ENCODE measurements at places on chromosomes 13 and 19.
A peak's percentile ranks its signal among the peaks of the same experiment; 100 is the strongest.

- no peak for DNase-seq
Measured at GRCh38 chr19:44850641-44851109, 4.6 kb downstream of the NECTIN2 start.

- no peak for DNase-seq
Measured at GRCh38 chr13:58994777-58995176, 1169.0 kb downstream of the DIAPH3 start.

GRCh38 chr13:109157275-109157674, 527.9 kb downstream of the MYO16 start:
- no peak for DNase-seq

DNA sequence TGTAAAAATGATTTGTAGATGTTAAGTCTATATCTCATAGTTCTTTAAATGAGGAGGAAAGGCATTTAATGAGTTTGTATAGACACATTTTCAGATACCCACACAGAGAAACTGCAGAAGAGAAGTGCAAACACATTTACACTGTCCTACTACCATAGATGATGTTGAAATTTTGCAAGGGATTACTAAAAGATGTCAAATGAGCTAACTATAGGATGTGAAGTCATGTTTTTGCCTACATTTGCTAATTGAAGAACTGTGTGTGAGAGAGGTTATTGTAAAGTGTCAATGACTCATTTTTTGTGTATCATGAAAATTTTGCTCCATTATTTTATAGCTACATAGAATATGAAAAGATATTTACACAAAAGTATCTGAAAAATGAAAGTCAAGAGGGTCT, 178.9 kb downstream of the ITGBL1 start:
- DNase-seq = no peak

GRCh38 chr13:62799931-62800436, 1384.3 kb upstream of the PCDH20 start:
- no peak for DNase-seq

DNA sequence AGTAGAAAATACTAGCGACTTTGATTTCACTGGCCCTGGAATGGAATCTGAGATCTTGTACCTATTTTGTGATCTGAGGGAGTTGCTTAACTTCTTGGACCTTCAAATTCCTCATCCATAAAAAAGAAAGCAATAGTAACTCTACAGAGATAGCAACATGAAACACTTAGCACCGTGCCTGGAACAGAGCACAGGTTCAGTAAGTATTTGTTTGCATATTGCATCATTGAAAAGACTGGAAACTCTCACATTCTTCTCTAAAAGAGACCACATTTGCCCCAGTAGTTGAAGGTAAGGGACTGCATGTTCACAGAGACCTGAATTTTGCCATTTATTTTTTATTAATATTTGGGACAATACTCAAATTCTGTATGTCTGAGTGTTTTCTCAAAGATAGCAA, 358.1 kb downstream of the COG6 start:
- no peak for DNase-seq

DNA sequence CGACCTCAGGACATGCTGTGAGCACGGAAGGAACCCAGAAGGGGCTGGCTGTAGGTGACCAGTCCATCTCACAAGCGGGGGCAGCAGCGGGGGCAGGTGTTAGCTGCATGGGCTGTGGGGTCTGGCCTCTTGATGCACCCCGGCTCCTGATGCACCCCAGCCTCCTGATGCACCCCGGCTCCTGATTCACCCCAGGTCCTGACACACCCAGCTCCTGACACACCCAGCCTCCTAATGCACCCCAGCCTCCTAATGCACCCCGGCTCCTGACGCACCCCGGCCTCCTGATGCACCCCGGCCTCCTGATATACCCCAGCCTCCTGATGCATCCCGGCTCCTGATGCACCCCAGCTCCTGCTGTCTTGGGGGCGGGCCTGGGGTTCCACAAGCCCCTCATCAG, 7.4 kb downstream of the LSM7 start:
- DNase-seq = no peak

DNA sequence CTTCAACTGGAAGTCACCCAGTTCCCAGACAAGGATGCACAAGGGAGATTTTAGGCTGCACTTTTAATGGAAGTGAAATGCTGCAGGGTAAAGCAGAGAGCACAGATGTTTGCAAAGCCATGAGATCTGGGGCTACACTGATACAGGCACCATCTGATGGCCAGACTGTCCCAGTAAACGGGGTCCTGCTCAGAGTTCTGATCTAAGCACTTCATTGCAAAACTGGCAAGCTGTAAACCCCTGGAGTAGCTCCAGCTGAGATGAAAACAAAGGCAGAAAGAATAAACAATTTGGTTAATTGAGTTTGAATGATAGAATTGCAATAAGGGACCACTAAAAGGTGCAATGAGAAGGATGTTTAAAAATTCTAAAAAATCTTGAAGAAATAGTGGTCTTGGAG, 197.1 kb downstream of the OXGR1 start:
- DNase-seq = no peak

DNA sequence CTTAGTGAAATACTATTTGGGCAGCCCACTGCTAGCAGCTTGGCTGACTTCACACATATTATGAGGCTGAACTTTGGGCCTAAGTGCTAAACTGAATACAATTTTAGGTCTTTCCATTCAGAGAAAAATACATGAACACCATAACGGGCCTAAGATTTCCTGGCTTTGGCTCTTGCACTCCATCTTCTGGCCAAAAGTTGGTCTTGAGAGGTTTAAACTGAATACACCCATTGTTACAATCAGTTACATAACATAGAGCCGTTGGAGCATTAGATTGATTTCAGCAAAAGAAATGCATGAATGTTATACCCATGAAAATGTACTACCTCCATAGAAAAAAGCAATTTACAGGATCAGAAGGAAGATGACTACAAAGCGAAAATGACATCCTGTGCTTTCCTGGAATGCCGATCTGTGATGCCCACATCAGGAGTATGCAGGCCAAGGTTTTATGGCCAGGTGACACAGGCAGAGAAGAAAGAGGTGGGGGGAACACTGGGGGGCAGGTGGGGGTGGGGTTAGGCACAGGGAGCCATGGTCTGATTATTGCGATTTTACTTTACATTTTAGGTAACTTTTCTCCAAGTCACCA, 11.1 kb upstream of the SHISA2 start:
- DNase-seq = peak; percentile 31

DNA sequence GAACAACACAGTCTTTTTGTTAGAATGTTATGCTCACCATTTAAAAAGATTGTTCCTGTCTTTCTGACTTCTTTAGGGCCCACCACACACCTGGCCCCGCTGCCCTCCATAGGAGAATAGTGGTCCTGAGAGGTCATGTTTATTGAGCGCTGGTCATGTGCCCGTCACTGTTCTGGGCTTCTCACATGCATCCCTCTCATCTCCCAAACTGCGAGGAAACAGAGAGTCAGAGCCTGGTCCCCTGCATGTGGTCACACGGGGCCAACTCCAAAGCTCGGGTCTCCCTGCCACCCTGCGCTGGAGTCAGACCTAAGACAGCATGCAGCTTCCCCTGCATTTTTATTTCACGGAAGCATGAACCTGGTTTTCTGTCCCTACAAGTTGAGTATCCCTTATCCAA, 70.4 kb upstream of the GPR183 start:
- no peak for DNase-seq

DNA sequence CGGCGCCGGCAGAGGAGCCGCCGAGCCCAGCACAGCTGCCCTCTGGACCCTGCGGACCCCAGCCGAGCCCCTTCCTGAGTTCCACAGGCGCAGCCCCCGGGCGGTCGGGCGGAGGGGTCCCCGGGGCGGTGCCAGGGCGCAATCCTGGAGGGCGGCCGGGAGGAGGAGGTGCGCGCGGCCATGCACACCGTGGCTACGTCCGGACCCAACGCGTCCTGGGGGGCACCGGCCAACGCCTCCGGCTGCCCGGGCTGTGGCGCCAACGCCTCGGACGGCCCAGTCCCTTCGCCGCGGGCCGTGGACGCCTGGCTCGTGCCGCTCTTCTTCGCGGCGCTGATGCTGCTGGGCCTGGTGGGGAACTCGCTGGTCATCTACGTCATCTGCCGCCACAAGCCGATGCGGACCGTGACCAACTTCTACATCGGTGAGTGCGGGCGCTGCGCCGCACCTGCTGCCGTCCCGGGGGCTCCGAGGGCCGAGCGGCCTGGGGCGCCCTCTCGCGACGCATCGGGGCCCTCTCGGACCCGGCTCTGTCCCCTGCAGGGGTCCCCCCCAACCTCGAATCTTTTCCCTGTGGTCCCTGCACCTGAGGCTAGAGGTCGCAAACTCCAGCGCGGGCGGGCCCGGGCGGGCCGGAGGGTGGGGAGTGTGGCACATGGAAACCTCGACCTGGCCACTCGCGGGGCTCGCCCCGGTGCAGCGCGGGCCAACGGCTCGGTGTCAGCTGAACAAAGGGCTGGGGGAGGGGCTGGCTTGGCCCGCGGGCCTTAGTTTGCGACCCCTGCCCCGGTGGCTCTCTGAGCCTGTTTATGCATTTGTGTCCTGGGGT, at the start of gene KISS1R:
Gene KISS1R, plus strand, starts transcription at position 11 of the 829 bp plus-strand sequence. Its CDS starts 170 bp downstream, at position 181.
- no peak for DNase-seq

DNA sequence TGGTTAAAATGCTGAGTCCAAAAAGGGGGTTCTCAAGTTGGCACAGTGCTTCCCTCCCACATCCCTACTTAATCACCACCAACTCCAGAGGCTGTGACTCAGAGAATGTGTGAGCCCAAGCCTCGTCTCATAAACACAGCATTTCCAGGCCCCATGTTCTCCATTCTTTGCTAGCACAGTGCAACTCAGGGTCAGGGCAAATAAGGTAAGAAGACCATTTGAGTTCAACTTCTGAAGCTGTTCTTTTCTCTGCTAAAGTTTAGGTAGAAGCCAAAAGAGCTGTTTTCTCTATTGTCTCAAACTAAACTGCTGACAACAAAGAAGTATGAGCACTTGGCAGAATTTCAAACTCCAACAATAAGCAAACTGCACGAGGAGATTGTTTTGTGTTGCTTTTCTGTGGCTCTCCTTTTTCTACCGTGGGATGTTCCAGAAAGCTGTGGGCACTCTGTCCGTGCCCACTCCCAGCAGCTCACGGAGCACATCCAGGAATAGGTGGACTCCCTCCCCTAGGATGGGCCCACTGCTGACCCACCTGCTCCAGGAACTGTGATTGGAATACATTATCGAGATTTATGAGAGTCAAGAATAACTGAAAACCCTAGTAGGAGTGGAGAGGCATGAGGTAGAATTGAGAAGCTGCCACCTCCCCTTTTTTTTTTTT, 494.3 kb downstream of the COG6 start:
- peak; percentile 14 for DNase-seq

DNA sequence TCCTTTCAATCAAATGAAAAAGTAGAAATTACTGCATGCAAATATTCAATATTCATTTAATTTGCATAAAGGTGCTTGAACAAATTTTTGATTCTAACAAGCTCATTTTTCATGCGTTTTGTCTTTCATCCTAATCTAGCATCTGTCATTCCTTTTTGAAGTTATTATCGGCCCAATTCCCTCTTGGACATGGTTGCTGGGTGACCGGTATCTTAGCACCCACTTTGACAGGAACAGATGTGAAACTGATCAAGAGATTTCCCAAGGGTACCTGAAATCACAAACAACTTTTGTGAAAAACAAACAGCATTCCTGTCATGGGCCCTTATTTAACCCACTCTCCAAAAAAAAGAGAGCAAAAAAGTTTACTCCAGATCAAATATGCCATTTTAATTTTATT, 13.3 kb downstream of the DACH1 start:
- no peak for DNase-seq

GRCh38 chr13:18991060-18991459, 190.6 kb downstream of the TUBA3C start:
- no peak for DNase-seq

DNA sequence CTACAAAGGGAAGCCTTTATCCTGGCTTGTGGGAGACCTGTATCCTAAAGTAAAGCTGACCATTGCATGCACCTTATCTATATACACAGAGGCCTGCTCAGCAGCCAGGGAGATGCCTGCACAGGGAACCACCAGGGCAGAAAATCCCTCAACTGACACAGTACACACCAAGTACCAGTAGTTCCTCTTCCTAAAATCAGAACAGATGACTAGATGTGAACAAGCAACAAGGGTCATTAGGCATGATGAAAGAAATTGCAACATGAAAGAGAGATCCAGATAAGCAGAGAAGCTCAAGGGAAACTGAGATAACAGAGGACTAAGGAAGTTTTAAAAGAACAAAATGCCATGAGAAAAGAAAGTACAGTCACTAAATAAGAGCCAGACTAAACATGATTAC, 39.7 kb upstream of the SLC7A9 start:
- no peak for DNase-seq

- no peak for DNase-seq
Measured at GRCh38 chr13:114043421-114044053, 69.7 kb upstream of the C13orf46 start.

DNA sequence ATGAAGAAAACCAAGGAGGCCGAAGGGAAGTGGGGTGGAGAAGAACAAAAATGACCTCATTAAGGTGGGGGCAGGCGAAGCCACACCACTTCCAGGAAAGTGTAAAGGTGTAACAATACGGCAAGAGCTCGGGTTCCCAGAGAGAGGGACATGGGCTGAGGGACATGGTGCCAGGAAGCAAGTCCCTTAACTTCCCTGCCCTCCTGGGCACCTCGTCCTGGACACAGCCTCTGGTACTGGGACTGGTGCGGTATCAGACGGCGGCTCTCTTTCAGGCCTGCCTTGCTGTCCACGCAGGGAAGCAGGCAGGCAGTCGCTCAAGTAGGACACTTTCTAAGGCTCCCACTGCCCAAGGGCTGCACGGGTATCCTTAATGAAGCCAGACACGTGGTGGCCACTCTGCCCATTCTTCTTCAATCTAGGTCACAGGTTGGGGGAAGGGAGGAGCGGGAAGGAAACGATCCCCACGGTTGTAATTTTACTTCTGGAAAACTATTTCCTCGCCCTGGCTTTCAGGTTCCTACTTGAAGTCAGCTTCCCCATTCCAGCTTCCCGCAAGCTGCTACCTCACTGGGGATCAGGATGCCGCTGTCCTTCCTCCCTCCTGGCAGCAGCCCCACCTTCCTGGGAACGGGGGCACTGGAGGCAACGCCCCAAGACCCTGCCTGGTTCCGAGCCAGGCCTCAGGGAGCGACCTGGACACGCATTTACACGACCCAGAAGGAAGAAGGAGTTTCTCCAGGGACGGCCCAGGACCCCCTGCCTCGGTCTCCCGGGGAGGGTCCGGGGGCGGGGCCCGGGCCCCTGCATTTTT, 1.2 kb downstream of the AP3D1 start:
- DNase-seq = peak; percentile 32

- no peak for DNase-seq
Measured at GRCh38 chr19:30446850-30447552, 74.8 kb downstream of the ZNF536 start.

DNA sequence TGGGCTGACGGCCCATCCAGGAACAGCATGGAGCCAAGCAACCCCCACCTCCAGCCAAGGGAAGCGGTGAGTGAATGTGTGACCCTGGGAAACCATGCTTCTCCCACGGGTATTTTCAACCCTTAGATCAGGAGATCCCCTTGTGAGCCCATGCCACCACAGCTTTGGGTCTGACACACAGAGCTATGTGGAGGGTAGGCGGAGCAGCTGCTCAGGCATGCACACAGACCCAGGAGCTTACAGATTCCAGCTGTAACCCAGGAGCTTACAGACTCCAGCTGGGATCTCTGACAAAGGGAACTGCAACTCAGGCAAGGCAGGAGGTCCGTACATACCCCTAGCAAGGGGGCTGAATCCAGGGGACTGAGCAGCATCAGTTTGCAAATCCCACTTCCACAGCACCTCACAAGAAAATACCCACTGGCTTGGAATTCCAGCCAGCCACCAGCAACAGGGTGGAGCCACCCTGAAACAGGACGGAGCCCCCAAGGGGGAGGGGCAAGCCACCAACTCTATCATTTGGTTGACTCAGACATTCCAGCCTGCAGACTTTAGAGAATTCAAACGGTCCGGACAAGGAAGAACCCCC, 40.8 kb upstream of the RFXAP start:
- DNase-seq = no peak

GRCh38 chr19:4279530-4280422, 710 bp downstream of the SHD start:
- no peak for DNase-seq

GRCh38 chr13:31755803-31756212, 16.5 kb downstream of the RXFP2 start:
- no peak for DNase-seq

Data from LoVo (cell line).